ENCODE measurements at places on chromosomes 2 and 18.

GRCh38 chr2:46850742-46851141 lies 64.9 kb downstream of the MCFD2 start:
- peak; percentile 83 for DNase-seq

- no peak for DNase-seq
Measured at GRCh38 chr2:102789349-102790090, 27.7 kb downstream of the TMEM182 start.

GRCh38 chr2:84435345-84436025 lies 23.6 kb downstream of the SUCLG1 start:
- no peak for DNase-seq

DNA sequence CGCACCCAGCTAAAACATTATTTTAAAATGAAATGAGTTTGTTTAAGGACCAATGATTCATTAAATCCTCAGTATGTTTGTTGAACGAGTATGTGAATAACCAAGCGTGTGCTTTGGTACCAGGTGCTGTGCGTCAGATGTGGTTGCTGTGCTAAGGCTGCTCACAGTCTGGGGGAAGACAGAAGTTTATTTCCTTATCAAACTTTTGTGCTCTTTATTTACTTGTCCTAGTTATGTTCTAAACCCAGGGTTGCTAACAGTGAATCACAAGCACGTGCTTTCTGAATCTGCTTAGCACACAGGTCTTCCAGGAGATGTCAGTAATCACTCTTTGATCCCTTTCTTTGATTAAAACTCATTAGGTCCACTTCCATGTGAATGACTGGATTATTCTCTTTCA lies 37.0 kb downstream of the RAPGEF4 start:
- peak; percentile 61 for DNase-seq

- DNase-seq: no peak
Measured at GRCh38 chr2:205283736-205284270, 398.5 kb upstream of the NRP2 start.

DNA sequence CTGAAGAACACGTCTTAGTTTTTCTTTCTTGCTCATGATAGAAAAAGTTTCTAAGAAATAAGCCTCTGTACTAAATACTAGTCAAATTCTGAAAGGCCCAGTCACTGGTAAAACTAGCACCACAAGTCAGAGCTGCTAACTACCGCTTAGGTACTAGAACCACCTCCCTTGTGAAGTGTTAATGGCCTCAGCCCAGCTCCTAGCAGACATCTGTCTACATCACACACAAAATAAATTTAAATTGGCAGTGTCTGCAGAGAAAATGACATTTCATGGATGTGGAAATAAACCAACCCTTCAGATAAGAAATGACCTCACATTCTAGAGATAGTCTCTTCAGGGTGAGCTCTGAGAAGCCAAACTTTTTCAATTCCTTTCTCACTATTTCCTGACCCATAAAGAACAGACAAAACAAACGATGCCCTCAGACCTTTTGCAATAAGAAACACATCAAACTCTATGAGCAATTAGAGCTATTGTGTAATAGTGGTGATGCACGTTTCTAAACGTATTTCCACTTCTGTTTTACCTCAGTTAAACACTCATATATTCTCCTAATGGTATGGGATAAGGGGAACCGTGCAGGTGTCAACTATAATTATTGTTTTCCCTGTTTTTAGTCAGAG lies 70.3 kb upstream of the DSG1 start:
- DNase-seq: peak; percentile 95

GRCh38 chr18:44518091-44518615 lies 162.5 kb upstream of the SETBP1 start:
- peak; percentile 75 for DNase-seq
